ENCODE measurements at places on chromosomes 3 and 15.

DNA sequence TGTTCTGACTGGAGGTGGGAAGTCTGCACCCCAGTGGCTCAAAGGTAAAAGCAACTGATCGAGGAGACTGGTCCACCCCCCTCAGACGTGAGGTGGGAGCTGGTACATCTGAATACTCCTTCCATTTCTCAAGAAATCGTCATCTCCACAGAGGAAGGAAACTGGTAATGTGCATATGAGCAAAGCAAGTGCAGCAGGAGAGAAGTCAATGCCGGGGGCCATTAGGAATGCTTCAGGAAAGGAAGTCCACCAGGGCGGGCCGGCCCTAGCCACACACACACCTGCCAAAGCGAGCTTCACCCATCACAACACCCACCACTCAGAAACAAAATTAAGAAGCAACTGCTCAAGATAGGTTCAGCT lies 8.5 kb downstream of the TBC1D2B start:
- H3K27me3 ChIP-seq = no peaks in the 10 kb centered on the region
- H3K4me3 ChIP-seq = peak overlapping the region; percentile 20
- DNase-seq = no peak
- peak overlapping the region; percentile 56 for H3K27ac ChIP-seq
- H3K36me3 ChIP-seq = no peaks in the 10 kb centered on the region
- H3K4me1 ChIP-seq = peaks cover 89% of the 10 kb centered on the region

- no peak overlapping the region for H3K4me3 ChIP-seq
- no peaks in the 10 kb centered on the region for H3K27me3 ChIP-seq
- peaks cover 6% of the 10 kb centered on the region for H3K4me1 ChIP-seq
These were observed 74.0 kb upstream of the PLCL2 start for GRCh38 chr3:16810593-16811367.

DNA sequence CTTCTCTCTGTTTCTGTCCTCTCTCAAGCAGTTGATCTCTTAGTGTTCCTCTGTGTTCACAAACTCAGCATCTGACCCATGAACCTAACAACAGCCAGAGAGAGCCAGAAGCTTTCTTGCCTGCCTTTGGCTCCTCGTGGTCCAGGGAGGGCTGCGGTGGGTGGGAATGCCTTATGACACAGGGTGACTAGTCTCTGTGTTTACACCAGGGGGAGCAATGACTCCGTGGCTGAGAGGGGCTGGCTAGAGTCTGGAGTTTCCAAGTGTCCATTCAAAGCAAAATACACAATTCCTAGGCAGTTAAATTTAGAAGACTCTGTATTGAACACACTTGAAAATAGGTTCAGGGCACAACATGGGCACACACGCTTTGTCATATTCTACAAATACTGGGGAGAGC lies 370.0 kb upstream of the FRG2C start:
- H3K4me3 ChIP-seq = no peak overlapping the region
- no peak for DNase-seq

GRCh38 chr3:2908693-2909351 lies 201.4 kb downstream of the IL5RA start:
- no peaks in the 10 kb centered on the region for H3K4me1 ChIP-seq
- no peak for DNase-seq
- H3K27ac ChIP-seq = no peak overlapping the region
- no peaks in the 10 kb centered on the region for H3K36me3 ChIP-seq
- H3K27me3 ChIP-seq = no peaks in the 10 kb centered on the region

- H3K4me1 ChIP-seq = no peaks in the 10 kb centered on the region
- no peak for DNase-seq
- no peaks in the 10 kb centered on the region for H3K27me3 ChIP-seq
These were observed 596.1 kb downstream of the TUSC7 start for GRCh38 chr3:117305681-117306080.

DNA sequence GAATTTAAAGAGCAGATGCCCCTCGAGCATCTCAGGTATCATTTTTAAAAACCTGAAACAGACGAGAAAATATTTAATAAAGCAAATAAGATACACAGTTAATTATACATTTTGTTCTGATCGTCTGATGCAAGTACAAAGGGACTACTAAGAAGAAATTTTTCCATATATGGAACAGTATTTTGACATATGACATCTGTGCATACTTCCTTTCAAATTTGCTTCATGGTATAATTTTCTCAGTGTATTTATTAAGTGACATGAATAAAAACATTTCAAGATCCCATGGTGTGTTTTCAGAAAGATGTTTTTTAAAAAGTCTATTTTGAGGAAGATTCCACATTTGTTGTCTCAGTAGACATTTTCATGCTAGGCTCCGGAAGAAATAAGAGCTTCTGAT lies 208.1 kb downstream of the VGLL3 start:
- H3K4me3 ChIP-seq = no peak overlapping the region
- DNase-seq = no peak
- H3K27ac ChIP-seq = no peak overlapping the region
- H3K4me1 ChIP-seq = no peaks in the 10 kb centered on the region
- no peaks in the 10 kb centered on the region for H3K36me3 ChIP-seq
- H3K27me3 ChIP-seq = no peaks in the 10 kb centered on the region

DNA sequence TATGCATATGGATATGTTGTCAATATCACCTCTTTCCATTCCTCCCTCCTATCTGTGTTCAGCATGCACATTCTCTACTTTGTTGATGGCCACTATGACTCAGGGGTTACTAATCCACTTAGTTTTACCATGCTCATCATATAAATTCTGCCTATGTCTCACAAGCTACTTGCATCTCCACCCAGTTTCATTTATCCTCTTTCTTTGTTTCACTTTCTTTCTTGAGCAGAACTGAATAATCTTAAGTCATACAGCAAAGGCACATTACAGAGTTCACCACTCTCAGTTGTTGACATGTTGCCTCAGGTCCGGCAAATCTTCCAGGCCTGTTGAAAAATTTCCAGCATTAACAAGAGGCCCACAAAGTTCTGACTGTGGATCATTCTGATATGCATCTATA lies 71.5 kb downstream of the SSR3 start:
- H3K27ac ChIP-seq = no peak overlapping the region
- no peaks in the 10 kb centered on the region for H3K27me3 ChIP-seq
- H3K4me3 ChIP-seq = no peak overlapping the region
- no peaks in the 10 kb centered on the region for H3K36me3 ChIP-seq
- no peak for DNase-seq
- no peaks in the 10 kb centered on the region for H3K4me1 ChIP-seq

DNA sequence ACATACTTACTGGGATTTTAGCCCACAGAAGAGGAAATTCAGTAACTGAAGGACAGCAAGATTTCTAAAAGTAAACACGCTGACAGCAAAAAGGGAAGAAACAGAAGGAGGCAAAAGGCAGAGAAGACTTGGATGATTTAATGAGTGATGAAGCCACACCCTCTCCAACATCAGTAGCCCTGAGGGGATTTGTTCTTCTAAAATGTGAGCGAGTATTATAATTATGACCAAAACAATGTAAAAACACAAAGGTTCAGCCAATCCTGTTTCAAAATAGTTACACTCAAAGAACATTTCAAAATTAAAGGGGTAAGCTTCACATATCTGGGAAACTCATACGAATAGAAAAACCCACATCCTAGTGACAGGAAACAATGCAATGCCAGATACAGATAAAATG lies 25.0 kb downstream of the MCCC1 start:
- H3K36me3 ChIP-seq = peaks cover 2% of the 10 kb centered on the region
- no peak overlapping the region for H3K4me3 ChIP-seq
- H3K27me3 ChIP-seq = no peaks in the 10 kb centered on the region
- H3K4me1 ChIP-seq = no peaks in the 10 kb centered on the region
- DNase-seq = no peak
- H3K27ac ChIP-seq = no peak overlapping the region

GRCh38 chr15:62834686-62835329 lies 207.7 kb upstream of the TPM1 start:
- H3K27me3 ChIP-seq = no peaks in the 10 kb centered on the region
- peak overlapping the region; percentile 51 for H3K27ac ChIP-seq
- peaks cover 50% of the 10 kb centered on the region for H3K36me3 ChIP-seq
- no peak for DNase-seq
- peaks cover 5% of the 10 kb centered on the region for H3K4me1 ChIP-seq

DNA sequence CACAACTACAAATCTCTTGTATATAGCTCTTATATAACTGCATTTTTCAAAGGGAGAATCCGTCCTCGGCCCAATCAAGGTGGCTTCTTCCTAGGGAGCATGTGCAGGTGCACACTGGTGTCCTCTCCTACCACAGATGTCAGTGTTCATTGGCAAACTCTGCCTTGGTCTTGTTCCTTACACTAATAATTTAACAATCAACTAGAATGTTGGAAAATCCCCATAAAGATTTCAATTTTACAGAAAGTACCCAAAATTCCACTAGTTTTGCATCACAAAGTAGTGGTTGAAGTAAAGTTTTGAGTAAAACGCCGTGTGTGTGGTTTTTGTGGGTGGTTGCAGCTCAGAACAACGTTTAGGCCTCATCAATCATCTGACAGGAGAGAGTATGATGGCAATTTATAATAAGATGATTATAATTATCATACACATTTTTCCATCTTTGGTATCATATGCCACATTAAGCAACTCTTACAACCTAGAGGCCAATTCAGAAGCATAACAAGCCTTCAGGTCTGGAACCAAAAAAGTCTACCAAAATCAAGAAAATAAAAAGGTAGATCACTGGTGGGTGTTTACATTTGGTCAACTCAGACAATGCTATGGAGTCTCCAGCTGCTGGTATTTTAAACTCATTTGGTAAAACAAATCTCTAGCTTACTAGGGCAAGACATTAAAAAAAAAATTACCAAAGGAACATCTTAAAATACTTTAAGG lies 128.9 kb upstream of the BHLHE40 start:
- no peak overlapping the region for H3K4me3 ChIP-seq
- peaks cover 8% of the 10 kb centered on the region for H3K4me1 ChIP-seq
- no peaks in the 10 kb centered on the region for H3K27me3 ChIP-seq
- no peak for DNase-seq
- no peaks in the 10 kb centered on the region for H3K36me3 ChIP-seq

- no peaks in the 10 kb centered on the region for H3K4me1 ChIP-seq
- DNase-seq = no peak
- peaks cover 8% of the 10 kb centered on the region for H3K27me3 ChIP-seq
- no peak overlapping the region for H3K27ac ChIP-seq
- no peak overlapping the region for H3K4me3 ChIP-seq
These were observed 5.6 kb downstream of the TERC start for GRCh38 chr3:169759256-169759655.

DNA sequence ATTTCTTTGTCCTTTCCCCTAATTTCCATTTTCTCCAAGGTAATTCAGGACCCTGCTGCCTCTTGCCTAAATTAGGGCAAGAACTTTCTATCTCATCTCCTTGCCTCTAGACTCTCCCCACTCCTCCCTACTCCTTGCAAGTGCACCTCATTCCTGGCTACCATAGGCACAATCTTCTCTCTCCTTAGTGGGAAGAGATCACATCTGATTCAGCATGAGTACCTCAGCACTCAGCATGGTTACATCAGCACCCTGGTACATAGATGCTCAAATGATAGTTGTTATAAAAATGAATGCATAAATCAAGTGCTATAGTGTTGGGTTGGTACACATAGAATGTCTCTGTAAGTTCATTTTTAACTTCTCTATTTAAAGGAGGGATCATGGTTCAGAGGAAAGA lies 313.4 kb upstream of the RASGRP1 start:
- no peak for DNase-seq
- no peaks in the 10 kb centered on the region for H3K36me3 ChIP-seq
- H3K4me3 ChIP-seq = no peak overlapping the region
- no peaks in the 10 kb centered on the region for H3K27me3 ChIP-seq

GRCh38 chr3:48594417-48595049 lies 596 bp downstream of the COL7A1 start:
- H3K36me3 ChIP-seq = peaks cover 5% of the 10 kb centered on the region
- no peak overlapping the region for H3K27ac ChIP-seq
- H3K4me1 ChIP-seq = peaks cover 51% of the 10 kb centered on the region
- H3K27me3 ChIP-seq = no peaks in the 10 kb centered on the region
- peak overlapping the region; percentile 61 for H3K4me3 ChIP-seq

DNA sequence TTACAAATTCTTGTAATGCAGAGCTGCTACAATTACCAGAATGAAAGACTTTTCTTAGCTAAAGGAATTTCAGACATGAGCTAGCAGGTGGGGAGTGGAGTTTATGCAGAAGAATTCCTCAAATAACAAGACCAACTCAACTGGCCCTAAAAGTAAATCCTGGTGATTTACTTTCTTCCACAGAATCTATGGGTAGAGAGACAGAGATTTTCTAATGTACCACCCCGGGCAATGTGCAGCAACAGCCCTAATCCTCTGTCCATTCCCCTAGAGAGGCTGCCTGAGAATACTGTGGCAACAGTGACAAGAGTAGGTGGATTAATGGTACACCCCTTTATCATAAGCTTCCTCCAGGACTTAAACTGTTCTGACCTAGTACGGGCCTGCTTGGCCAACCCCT lies 55.2 kb downstream of the AQR start:
- no peaks in the 10 kb centered on the region for H3K27me3 ChIP-seq
- H3K4me1 ChIP-seq = no peaks in the 10 kb centered on the region
- no peak overlapping the region for H3K4me3 ChIP-seq
- H3K27ac ChIP-seq = no peak overlapping the region

- no peaks in the 10 kb centered on the region for H3K36me3 ChIP-seq
- peaks cover 9% of the 10 kb centered on the region for H3K4me1 ChIP-seq
- H3K4me3 ChIP-seq = no peak overlapping the region
- no peaks in the 10 kb centered on the region for H3K27me3 ChIP-seq
These were observed 83.0 kb upstream of the PDZRN3 start for GRCh38 chr3:73707772-73708171.

DNA sequence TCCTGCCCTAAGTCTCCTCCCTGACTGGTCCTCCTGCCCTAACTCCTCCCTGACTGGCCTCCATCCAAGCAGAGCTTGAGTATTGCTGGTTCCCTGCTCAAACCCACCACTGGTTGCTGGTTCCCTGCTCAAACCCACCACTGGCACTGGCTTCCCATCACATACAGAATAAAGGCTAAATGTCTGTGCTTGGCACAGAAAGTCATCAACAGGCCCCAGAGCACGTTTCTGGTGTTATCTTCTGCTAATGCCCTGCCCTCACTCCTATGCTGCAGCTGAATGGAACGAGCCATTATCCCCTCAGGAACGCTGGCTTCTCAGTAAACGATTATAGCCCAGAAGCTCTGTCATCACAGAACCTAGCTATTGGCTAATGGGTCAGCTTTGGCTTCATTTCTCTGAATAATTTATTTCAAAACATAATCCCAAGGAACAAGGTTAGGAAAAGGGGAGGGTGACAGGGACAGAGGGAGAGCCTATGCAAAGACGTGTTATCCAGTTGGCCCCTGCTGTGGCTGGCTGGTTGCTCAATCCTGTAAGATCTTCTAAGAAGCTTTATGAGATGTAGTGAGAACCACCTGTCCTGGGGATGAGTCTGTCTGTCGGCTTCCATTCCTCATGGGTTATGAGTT lies 6.3 kb upstream of the MUC20 start:
- H3K4me1 ChIP-seq = peaks cover 11% of the 10 kb centered on the region
- H3K4me3 ChIP-seq = no peak overlapping the region
- no peak for DNase-seq
- H3K27ac ChIP-seq = no peak overlapping the region
- H3K27me3 ChIP-seq = no peaks in the 10 kb centered on the region
- H3K36me3 ChIP-seq = no peaks in the 10 kb centered on the region

- H3K36me3 ChIP-seq = no peaks in the 10 kb centered on the region
- no peaks in the 10 kb centered on the region for H3K4me1 ChIP-seq
- no peak for DNase-seq
These were observed 175.5 kb upstream of the CTDSPL start for GRCh38 chr3:37686220-37686619.
